Non-pigmented ciliary epithelial cell (primary cell): ENCODE measurements at places on chromosomes 12 and 14.

DNA sequence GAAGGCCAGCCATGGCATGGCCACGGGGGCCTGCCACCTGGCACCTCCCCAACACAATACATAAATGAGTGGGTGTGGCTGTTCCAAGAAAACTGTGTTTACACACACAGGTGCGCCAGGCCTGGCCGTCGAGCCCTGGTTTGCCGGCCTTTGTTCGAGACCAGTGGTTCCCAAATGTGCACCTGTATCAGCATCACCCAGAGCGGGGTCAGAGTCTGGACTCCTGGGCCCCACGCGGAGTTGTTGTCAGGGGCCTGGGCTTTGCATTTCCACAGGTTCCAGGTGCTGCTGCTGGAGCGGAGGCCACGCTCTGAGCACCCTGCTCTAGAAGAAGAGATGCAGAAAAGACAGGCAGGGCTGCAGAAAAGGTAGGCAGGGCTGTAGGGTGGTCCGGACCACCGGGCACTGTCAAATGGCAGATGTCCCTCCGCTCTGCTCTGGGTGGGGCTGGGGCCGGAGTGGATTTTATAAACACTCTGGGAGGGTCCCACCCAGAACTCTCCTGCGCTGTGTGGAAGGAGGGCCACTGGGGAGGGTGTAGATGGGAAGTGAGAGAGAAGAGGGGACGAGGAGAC is 4.2 kb upstream of the ASPG start:
- no peak for DNase-seq

GRCh38 chr12:88643685-88644084 is 63.4 kb upstream of the KITLG start:
- DNase-seq: no peak

- DNase-seq: no peak
Observed at GRCh38 chr12:113792450-113792849, 173.7 kb downstream of the RBM19 start.

GRCh38 chr12:50746431-50746830 is 17.5 kb upstream of the ATF1 start:
- DNase-seq: no peak

DNA sequence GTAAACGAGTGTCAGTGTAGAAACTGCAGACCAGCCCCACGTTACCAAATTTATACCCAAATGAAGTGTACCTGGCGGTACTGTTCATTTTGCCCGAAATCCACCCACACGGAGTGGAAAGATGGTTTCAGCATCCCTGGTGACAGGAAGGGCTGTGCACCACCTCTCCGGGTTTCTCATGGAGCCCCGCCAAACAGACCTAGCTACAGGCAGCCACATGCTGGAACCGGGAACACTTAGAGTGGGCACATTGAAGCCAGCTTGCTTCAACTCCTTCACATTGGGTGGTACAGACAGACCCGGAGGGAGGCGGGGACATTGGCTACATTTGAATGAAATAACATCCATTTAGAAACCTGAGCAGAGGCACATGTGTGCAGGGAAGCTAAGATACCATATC is 84.4 kb downstream of the PPP2R5C start:
- no peak for DNase-seq

DNA sequence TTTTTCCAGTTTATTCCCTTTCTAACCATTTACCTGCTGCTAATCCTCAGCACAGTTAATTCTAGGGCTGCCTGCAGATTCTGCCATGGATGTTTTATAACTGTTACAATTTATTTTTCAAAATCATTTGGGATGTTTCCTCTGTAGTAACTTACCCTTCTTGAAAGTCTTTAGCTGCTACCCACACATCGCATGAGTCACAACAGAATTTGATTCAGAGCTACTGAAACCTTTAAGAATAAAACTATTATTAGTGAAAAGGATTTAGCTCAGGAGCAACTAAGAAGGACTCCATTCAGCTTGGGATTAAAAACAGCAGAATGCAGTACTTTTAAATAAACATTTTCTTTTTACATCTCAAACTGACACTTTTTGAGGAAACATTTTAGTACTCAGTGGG is 41.7 kb upstream of the RGS6 start:
- DNase-seq: no peak

DNA sequence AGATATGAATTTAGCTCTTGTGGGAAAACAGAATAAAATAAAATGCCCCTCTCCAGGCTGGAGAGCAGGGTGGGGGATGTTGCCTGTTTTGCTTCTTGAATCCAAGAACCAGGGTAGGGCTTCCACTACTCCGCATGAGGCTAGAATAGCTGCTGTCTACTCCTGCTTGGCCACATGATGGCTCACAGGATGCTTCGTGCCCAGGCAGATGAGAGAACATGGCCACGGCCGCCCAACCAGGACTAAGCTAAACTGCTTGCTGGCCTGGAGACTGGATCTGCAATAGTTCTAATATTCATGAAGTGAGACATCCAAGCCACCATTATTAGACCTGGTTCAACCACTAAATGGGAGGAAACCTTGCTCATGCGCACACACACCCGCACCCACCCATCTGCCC is 122.2 kb upstream of the METAP2 start:
- DNase-seq: no peak

- DNase-seq: no peak
Observed at GRCh38 chr14:103332143-103332919, 1.7 kb upstream of the EIF5 start.

DNA sequence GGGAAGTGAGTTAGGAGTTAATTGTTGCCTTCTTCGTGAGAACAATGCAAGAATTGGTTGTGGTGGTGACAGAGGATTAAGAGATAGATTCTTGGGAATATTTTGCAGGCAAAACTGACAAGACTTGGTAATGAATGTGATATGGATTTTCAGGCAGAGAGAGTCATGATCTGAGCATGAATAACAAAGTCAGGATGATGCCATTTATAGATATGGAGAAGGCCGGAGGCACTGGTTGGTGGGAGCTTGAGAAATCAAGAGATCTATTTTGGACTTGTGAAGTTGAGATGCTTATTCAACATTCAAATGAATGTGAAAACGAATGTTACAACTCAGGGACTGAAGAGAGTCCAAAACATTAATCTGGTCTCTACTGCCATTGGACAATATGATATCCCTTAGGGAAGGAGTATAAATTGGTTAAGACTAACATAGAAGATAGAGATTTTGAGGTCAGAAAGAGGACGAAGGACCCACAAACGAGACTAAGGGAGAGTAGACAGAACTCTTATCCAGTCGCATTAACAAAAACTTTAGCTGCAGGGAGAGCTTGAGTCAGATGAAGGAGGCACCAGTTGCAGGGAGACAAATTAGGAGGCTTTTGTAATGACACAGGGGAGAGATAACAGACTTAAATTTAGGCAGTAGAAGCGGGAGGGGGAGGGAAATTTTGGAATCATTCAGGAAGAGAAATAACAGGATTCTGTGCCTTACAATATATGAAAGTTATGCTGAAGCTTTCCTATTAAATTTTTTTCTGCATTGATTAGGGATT is 1090.6 kb downstream of the GALC start:
- DNase-seq: no peak

DNA sequence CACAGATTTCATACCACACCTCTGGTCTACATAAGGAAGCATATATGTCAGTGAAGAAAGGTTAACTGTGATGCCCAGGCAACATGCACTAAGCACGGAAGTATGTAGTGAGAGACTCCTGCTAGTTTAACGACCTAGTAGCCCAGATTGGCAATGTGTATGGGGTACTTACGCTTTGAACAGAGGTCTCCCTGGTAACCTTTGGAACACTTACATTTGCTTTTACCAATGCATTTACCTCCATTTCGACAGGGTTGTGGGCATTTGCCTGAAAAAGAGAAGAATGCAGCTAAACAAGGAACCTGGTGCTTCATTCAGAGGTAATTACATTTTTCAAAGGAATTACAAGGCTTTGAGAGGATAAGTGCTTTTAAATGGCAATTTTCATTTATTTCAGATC is 65.2 kb downstream of the WIF1 start:
- DNase-seq: no peak

DNA sequence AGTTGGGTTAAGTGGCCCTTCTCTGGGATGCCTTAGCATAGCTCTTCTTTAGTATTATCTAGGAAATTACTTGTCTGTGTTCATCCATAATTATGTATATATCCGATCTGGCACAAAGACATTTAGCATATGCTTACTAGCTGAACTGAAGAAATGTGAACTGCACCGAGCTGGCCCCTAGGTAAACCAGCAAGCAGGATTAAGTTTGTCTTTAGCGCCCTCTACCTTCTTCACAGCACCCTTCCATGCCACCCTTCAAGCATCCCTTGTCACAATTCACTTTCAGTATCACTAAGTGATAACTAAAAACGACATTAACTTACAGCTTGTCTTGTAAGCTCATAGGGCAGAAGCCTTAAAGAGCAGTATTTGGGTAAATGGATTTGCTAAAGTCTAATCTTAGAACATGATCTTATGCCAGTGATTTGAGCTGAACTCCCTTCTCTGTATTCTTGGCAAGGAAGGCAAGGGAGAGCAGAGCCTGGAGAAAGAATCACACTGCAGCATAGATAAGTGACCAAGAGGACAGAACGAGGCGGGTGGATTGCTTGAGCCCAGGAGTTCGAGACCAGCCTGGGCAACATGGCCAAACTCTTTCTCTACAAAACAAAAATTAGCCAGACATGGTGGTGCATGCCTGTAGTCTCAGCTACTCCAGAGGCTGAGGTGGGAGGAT is 2.6 kb upstream of the HAL start:
- DNase-seq: peak; percentile 14

DNA sequence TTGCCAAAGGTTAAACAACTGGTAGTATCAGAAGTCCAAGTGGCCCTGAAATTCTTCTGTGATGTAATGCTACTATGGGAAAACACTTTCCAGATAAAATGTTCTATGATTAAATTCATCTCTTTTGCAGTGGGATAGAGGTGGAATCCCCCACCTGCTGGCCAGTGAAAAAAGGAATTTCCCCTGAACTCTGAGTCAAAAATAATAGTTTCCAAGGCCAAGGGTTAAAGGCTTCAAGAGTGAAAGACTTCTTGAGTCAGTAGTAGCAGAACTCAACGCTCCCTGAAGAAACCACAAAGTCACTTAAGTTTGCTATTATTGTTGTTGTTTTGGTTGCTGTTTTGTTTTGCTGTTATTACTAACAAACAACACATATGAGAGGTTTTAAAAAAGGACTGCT is 330.8 kb downstream of the SOX5 start:
- no peak for DNase-seq

- no peak for DNase-seq
Observed at GRCh38 chr14:31360919-31361662, 59.3 kb downstream of the HEATR5A start.

- no peak for DNase-seq
Observed at GRCh38 chr12:50110762-50111351, 1.2 kb upstream of the COX14 start.

DNA sequence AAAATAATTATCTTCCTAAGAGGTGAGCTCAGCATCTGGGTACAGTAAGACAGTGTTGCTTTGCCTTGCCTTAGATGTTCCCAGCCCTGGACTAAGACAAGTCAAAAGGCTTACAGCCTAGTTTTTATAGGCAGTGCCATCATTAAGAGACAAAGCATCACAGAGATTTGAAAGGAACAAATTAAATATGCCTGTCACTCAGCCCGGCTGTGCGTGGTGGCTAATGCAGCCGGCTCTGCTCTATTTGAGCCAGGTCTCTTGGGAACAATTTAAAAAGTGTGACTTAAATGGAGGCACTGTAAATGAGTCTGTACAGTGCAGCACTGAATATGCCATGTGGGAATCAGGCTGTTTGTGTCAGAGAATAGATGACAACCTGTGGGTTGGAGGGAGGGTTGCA is 1687.4 kb upstream of the FLRT2 start:
- DNase-seq: no peak

DNA sequence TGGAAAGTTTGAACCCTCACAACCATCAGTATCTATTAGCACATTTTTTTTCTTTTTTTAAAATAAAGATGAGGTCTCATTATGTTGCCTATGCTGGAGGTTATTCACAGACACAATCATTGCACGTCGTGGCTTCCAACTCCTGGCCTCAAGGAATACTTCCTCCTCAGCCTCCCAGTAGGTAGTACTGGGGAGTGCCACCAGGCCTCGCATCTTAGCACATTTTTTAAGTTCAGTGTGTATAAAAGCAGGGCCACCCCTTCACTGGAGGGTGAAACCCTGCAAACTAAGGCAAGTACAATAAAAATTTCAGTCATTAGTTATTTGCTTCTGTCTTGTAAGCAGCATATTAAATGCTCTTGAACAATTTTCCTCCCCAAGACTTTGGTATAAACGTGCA is 114.2 kb upstream of the SINHCAF start:
- no peak for DNase-seq

GRCh38 chr14:24903337-24903736 is 146.6 kb downstream of the STXBP6 start:
- DNase-seq: peak; percentile 31

DNA sequence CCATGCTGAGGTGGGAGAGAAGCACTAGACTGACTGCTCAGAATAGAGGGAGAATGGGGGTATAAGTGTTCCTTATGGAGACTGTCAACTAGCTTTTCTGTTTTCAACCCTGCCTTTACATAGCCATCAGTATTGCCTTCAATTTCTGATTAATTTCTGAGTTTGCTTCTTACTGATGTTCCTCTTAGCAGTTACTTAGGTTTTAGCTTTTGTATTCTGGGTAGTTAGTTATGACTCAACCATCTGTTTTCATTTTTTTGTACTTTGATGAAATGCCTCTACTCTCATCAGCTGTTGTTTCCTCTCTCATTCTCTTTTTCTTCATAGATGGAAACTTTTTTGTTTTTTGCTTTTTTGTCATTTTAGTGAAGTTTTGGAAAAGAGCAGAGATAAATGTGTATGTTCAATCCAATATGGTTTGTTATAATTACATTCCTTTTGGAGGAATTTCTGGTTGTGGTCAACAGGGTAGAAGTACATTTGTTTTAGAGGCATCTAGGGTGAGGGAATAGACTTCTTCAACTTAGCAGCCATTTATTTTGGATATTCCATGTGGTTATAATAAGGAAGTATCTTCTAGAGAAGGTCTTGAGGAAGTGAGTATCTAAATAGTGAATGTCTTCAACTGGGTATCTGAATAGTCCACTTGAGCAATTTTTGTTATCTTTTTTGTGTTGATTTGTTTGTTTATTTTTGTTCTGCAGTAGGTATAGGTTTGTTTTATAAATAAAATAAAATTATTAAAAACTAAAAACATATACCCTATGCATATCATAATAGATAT is 29.6 kb downstream of the PMCH start:
- peak; percentile 9 for DNase-seq

DNA sequence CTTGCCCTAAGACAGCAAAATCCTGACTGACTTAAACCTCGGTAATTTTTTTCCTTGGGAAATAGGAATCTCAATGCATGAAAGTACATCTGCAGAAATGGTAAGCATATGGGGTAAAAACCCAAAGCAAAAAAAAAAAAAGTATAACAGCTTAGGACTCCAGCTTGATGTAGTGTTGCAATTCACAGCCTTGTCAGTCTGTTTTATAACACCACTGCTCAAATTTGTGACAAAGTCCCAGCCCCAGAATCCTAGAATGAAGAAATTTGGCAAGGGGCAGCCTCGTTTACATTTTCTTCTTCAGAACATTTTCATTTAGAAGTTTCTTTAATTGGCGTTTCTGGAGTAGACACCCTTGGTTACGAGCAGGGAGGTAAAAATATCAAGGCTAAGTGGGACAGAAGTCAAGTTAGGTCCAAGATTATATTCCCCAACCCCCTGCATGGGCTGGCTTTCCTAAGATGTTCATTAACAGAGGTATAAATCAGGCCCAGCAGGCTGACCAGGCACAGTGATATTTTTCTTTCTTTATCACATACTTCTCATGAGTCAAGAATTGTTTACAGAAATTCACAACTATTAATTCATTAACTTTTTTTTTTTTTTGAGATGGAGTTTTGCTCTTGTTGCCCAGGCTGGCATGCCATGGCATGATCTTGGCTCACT is 424.0 kb downstream of the RMST start:
- no peak for DNase-seq
